Transverse colon (tissue), 4 donors: ENCODE measurements at places on chromosomes 12 and 14. TPM values are rescaled to one million over a fixed set of nuclear protein-coding genes. Genes with fewer than 3 reads are reported as not detected.

Gene RASSF9
- total RNA-seq = not detected

Gene RTN1
- total RNA-seq = 4.6 TPM

Gene MIP
- not detected for total RNA-seq

Gene SINHCAF
- total RNA-seq = 67.7 TPM

Gene GYS2
- not detected for total RNA-seq

Gene MARK3
- 94.3 TPM for total RNA-seq

Gene PIWIL1
- 0.55 TPM for total RNA-seq

Gene PLEK2
- 33.8 TPM for total RNA-seq

Gene IAPP
- not detected for total RNA-seq

Gene ISM2
- not detected for total RNA-seq

Gene HAL
- not detected for total RNA-seq

Gene TAMALIN
- 8.6 TPM for total RNA-seq

Gene SERPINA10
- 0.55 TPM for total RNA-seq

Gene RERG
- 3.6 TPM for total RNA-seq

Gene PRR4
- not detected for total RNA-seq

Gene LRFN5
- 1.1 TPM for total RNA-seq

Gene GPX2
- total RNA-seq = 292 TPM

Gene EIF2S3B
- not detected for total RNA-seq

Gene TEX22
- not detected for total RNA-seq

Gene GPD1
- total RNA-seq = 9.2 TPM

Gene PRB2
- not detected for total RNA-seq

Gene CIDEB
- total RNA-seq = 23.9 TPM

Gene FIGNL2
- total RNA-seq = not detected

Gene CATSPERB
- 3.8 TPM for total RNA-seq

Gene OASL
- 5.2 TPM for total RNA-seq

Gene KCNMB4
- 1.6 TPM for total RNA-seq

Gene JPH4
- not detected for total RNA-seq

Gene NR4A1
- 87.9 TPM for total RNA-seq

Gene SSPN
- total RNA-seq = 103 TPM

Gene TSHR
- total RNA-seq = 2.4 TPM

Gene LGR5
- 4.8 TPM for total RNA-seq

Gene ARHGAP9
- total RNA-seq = 87.2 TPM

Gene HOXC12
- total RNA-seq = not detected

Gene TNFRSF1A
- 229 TPM for total RNA-seq
